NCI-H187 (cell line): ENCODE measurements at places on chromosomes 5 and 9.

DNA sequence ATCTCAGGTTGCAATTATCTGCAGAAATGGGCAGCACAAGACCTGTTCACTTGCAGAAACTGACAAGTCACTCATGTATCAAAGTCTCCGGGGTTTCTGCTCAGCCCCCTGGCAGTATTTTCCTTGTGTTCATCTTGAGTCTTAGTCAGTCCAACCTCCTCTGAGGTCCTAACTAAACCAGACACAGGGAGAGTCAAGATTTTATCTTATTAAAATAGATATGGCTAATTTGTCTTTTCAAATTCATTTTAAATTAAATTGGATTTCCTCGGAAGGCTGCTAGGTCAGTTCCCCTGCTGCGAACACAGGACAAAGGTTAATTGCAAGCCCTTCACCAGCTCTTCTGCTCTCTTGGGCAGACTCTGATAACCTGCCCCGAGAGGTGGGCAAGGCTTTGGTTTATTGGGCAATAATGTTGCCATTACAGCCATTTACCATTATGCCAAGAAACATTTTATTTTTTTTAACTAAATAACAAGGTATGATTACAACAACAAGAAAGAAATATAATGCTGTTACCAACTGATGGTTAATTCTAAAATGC lies 103.5 kb downstream of the MAPKAP1 start:
- DNase-seq = no peak

- no peak for DNase-seq
These were observed 77.0 kb upstream of the STARD4 start for GRCh38 chr5:111589316-111589715.

DNA sequence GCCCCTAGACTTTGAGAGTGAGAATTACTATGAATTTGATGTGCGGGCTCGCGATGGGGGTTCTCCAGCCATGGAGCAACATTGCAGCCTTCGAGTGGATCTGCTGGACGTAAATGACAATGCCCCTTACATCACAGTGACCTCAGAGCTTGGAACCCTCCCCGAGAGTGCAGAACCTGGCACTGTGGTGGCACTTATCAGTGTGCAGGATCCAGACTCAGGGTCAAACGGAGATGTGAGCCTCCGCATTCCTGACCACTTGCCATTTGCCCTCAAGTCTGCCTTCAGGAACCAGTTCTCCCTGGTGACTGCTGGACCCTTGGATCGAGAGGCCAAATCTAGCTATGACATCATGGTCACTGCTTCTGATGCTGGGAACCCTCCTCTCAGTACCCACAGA lies 1.3 kb downstream of the PCDHGC4 start:
- DNase-seq = no peak

DNA sequence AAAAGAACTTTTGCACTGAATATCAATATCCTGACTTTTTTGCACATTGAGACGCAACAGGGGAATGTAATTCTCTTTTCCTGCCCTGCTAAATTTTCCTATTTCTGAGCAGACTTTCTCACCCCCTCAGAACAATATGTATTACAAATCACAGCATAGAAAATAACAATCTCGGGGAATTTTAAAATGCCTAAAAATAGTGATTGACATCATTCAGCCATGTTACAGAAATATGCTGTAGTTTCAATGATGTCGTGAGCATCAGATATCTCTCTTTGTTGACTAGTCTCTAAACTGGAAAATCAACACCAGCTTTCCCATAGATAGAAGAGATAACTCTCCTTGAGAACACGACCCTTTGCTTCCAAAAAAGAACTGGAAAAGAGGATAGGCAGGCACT lies 166.7 kb downstream of the ZDHHC21 start:
- no peak for DNase-seq

DNA sequence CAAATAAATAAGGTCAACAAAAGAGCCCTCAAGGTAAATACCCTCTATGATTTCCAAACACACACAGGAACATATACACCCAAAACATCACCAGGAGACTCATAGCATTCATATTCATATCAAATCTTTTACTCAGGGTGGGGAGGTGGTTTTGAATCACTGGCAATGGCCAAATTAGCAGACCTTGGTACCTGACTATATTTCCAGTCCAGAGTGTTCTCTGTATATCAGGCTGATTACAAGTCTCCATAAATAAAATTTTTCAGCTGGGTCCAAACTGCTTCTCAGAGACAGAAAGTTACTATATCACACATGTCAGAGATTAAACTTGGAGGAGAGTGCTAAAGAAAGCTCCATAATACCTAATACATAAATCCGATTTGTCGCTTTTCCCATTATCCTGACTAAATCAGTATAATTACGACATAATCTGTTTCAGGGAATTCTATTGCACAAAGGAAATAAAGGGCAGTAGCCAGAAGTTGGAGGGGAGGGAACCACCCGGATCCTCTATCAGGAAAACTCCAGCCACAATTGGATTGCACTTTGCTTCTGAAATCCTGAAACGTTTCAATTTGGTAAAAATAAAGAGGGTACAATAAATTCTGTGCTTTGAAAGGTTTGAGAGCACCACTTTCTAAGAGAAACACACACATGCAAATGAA lies 7.0 kb upstream of the GOLGA1 start:
- no peak for DNase-seq

DNA sequence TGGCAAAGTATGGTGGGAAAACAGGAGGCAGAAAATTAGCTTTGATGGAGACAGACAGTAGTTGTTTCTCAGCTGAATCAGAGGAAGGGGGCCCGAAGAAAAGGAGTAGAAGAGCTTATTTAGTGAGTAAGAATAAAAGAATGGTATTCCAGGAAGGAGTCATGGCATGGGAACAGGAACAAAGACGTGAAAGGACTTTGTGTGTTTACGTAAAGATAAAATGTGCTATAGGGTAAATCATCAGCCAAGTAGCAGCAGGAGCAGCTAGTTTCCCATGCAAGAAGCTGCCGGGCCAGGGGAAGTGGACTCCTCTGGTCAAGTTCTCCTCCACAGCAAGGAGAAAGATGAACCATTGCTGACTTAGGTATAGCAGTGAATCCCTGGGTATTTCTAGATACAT lies 454.5 kb downstream of the HINT1 start:
- no peak for DNase-seq

GRCh38 chr5:38532165-38532669 lies 24.2 kb downstream of the LIFR start:
- DNase-seq = peak; percentile 42

DNA sequence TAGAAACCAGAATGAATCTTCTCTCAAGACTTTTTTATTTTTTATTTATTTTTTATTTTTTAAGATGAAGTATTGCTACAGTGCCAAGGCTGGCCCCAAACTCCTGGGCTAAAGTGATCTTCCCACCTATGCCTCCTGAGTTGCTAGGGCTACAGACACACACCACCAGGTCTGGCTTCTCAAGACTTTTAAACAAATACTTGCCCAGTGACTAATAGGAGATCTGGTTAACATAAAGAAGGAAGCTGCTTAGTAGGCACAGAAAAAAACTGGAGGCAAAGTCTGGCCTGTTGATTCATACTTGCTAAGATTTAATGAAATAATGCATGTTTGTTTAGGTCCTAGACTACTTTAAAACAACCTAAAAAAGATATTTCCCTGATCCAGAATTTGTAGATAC lies 43.8 kb downstream of the SLC38A9 start:
- no peak for DNase-seq
